Inflammatory macrophage (primary cell): ENCODE measurements at places on chromosomes 3 and 15.
A peak's percentile ranks its signal among the peaks of the same experiment; 100 is the strongest.

- DNase-seq = no peak
Observed at GRCh38 chr3:71961378-71961777, 176.4 kb upstream of the PROK2 start.

DNA sequence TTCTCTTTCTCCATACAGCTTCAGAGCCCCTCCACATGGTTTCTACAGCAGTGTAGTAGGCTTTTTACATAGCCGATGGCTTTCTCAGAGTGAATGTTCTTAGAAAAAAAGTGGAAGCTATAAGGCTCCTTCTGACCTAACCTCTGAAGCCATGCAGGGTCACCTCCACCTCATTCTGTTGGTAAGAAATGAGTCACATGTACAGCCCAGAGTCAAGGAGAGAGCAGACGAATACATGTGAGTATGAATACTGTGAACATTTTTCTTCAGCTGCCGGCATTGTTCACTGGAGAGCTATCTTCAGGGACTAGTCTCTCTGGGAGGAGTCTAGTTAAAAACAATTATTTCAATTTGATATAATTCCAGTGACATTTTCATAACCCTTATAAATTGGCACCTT lies 68.2 kb upstream of the THRB start:
- no peak for DNase-seq

- no peak for DNase-seq
Observed at GRCh38 chr3:37125195-37126073, 48.9 kb downstream of the LRRFIP2 start.

DNA sequence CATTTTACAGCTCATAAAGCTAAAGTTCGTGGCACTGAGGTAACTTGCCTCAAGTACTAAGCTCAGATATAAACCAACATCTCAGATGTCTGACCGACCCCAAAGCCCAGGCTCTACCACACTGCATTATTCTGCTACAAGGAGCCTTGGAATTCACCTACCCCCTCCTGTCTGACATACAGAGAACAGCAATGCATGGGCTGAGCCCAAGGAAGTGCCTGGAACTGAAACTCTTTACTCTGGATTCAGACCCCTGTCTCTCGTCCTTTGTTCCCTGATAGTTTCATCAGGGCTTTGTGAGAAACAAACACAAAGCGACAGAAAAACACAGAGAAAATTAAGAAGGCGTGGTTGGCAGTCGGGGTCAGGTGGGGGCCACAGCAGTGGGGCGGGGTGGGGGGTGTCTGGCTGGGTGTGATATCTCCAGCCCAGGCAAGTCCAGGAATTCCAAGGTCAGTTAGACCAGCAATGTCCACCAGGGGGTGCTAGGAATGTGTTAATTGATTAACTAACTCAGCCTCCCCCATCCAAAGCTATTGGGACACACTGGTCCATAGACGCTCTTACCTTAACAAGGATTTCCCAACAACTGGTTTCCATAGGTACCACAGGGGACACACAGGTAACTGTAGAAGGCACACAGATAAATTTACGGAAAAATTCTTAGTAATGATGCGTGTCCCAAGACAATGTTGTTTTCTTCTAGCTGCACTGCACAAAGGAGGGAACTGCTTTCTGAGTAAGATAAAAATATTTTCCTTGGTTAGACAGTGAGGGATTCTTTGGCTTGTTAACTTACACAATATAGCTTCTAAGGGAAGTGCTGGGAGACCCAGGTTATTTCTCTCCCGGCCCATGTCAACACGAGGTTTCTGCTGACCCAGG lies 18.8 kb upstream of the SSUH2 start:
- DNase-seq = peak; percentile 68

DNA sequence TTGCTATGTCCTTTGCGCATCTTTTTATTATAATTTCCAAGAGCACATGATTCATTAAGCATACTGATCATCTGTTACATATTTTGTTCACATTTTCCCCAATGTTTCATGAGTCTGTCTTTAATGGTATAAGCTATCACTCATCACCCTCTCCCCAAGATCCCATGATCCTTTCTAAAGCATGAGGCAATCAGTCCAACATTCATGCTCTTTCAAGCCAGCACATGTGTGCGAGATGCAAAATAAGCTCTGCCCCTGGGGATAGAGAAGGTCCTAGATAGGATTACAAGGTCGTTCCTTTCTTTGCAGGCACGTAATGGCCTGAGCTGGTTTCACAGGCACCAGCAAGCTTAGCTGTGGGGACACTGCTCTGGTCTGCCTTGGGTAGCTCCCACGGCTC lies 32.2 kb upstream of the B3GNT5 start:
- no peak for DNase-seq

DNA sequence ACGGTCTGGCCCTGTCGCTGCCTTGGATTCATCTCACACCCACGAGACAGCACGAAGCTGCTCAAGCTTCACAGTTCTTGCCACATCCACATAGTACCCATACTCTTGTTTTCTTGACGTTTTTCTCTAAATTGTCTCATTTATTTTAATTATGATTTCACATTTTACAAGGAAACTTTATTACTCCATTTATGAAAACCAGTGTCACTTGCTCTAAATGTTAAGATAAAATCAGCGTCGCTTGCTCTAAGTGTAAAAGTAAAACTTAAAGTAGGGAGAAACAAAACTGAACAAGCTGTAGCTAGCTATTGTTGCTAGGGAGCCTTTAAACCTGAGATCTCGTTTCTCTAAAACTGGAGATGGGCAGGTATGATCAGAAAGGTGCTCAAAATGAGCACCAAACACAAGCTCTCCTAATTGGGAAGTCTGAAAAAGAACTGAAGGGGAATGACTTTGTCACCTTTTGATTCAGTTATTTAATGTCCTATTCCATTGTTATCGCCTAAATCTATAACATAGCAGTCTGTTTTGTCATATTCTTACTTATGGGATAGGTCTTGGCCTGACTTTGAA lies 680 bp downstream of the IFT122 start:
- DNase-seq = peak; percentile 62

DNA sequence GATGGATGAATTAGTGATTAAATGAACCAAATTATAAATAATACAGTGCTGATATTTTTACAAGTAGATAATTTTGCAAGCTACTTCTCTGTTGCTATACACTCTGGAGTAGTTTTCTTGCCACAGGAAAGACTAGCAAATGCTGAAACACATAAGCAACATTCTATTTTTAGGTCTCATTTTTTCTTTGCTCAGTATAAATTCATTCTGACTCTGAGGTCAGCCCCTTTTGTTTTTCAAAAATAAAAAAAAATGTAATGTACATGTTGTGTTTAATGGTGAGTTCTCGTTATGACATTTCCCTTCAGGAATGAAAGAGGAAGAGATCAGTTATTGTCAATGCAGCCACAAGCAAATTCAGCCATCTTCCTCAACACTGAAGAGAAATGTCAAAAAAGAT lies 24.9 kb downstream of the GJD2 start:
- DNase-seq = no peak

GRCh38 chr3:2099028-2099671 lies 484 bp downstream of the CNTN4 start:
- DNase-seq = no peak
